CD8-positive, alpha-beta memory T cell (primary cell): ENCODE measurements at places on chromosomes 16 and 17.

DNA sequence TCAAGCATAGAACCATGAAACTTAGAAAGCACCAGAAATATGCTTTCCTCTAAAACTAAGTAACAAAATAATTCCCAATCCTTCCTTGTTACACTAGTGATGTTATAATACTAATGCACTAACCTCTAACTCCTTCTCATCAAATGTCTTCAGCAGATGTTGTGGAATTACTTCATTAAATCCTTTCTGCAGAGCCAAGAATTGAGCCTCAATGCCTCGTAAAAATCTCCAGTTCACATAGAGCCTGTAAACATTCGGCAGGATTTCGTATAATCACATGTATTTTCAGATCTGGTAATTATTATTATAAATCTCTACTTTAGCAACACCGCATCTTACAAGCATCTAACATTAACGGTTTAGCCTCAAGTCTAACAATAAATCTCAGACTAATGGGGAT lies 44.7 kb downstream of the CEP95 start:
- no peak for DNase-seq

DNA sequence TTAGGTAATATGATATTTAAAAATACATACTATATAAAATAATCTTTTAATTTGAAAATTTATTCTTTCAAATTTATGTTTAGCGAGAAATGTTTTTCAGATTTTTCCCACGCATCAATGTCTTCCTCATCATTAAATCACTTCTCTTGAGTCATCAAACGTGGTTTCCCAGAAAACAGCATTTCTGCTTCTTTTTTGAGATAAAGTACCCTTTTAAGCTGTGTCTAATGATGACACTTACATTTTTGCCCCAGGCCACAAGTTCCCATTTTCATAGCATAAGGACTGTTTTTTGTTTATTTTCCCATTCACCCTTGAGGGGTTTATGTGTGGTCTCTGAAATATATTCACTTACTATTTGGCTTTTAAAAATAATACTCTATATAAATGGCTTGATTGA lies 139.0 kb upstream of the HS3ST3A1 start:
- DNase-seq, result no peak

GRCh38 chr17:9805769-9806168 lies 14.4 kb upstream of the DHRS7C start:
- no peak for DNase-seq

DNA sequence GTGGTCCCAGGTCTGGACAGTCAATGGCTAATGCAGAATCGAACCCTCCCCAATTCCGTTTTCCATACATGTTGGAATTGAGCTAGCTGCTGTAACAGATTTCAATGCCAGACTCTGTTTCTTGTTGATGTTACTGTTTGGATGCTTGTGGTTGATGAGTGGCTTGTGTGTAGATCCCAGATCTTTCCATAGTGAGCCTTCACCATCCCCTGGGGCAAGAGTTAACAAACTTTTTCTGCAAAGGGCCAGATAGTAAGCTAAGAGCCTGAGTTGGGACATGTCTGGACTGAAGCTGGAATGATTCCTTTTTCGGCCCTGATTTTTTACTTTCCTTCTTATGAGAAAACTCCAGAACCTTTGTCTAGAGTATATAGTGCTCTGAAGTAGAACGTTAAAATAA lies 296.3 kb downstream of the CPPED1 start:
- DNase-seq, result no peak

GRCh38 chr17:43900858-43901754 lies 6.2 kb downstream of the MPP2 start:
- DNase-seq, result no peak

- DNase-seq, result no peak
These were observed 154.2 kb downstream of the VPS53 start for GRCh38 chr17:560432-560873.

DNA sequence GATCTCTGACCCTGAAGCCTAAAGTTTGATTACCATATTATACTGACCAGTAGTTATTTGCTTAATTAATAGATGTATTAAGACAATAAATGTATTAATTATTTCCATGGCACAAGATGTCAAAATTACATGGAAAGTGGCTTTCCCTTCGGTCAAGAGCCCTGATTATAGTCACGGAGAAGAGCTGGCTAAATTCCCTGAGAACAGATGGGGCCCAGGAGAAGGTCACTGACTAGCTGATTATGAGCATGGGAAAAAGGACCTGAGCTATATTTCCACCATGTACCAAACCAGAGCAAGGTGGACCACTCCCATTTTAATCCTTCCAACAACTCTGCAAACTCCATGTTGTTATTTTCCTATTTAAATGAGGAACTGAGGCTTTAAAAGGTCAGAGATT lies 12.9 kb upstream of the MYO18A start:
- DNase-seq, result no peak
